Bronchus fibroblast of lung (primary cell): ENCODE measurements at places on chromosomes 12 and 14. TPM values are rescaled to one million over a fixed set of nuclear protein-coding genes. Genes with fewer than 3 reads are reported as not detected.

The TMEM233 gene
- not detected in 2 replicates for total RNA-seq

The APOF gene
- total RNA-seq = not detected in 2 replicates

The TMPRSS12 gene
- total RNA-seq = not detected in 2 replicates

The BDKRB2 gene
- 9.2 and 9.5 TPM in 2 replicates for total RNA-seq

The NRXN3 gene
- 0.15 and 0.17 TPM in 2 replicates for total RNA-seq

The MYH7 gene
- not detected in 2 replicates for total RNA-seq

The KRT2 gene
- not detected in 2 replicates for total RNA-seq

The PLEKHG7 gene
- total RNA-seq = not detected in 2 replicates

The GPD1 gene
- under 0.01 TPM in 1 of 2 replicates, not detected in the other for total RNA-seq

The CPM gene
- total RNA-seq = 6.4 and 7.4 TPM in 2 replicates

The PDZRN4 gene
- not detected in 2 replicates for total RNA-seq

The CLEC2B gene
- total RNA-seq = 1.0 and 2.5 TPM in 2 replicates

The KRT75 gene
- not detected in 2 replicates for total RNA-seq

The CD69 gene
- total RNA-seq = not detected in 2 replicates

The TAS2R50 gene
- total RNA-seq = not detected in 2 replicates

The ERBB3 gene
- total RNA-seq = 0.17 and 0.45 TPM in 2 replicates

The ZC2HC1C gene
- total RNA-seq = 0.34 and 1.3 TPM in 2 replicates

The RNFT2 gene
- total RNA-seq = 5.2 and 6.4 TPM in 2 replicates

The SLC5A8 gene
- not detected in 2 replicates for total RNA-seq

The LMNTD1 gene
- 0.30 TPM in 1 of 2 replicates, not detected in the other for total RNA-seq

The DHRS2 gene
- total RNA-seq = not detected in 2 replicates

The ADAMTS20 gene
- not detected in 2 replicates for total RNA-seq

The AKAP5 gene
- total RNA-seq = 0.15 and 0.17 TPM in 2 replicates

The OAS2 gene
- total RNA-seq = not detected in 2 replicates

The LRFN5 gene
- total RNA-seq = 2.9 and 3.9 TPM in 2 replicates

The ASCL1 gene
- not detected in 2 replicates for total RNA-seq

The CLEC4C gene
- not detected in 2 replicates for total RNA-seq

The RGS6 gene
- total RNA-seq = not detected in 2 replicates
